ENCODE measurements at places on chromosomes 5 and 9.

DNA sequence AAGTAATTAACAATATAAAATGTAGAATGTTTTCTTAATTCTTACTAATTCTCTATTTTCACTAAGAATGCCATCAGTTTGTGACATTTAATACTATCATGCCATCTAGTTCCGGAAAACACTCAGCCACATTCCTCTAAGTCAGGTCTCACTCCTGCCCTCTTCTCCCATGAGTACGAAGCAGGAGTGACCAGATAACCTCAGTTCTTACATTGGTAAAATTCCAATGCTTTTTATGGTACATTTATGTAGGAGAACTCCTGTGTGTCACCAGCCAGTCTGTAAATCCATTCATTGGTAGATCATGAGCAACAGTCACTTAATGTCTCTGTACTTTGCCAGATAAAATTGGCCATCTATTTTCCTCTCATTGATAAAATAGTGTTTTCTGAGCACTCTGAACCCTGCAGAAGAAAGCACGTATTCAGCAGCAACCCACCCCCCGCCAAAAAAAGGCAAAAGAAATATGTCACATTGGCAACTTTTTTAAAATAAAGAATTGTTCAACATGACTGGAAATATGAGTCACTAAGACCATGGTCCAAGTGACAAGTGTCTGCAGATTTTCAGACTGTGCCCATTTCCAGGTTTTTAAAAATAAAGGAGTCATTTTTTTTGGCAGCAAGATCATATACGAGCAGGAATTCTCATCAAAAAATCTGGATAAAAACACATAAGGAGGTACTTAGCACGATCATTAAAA lies 11.8 kb downstream of the GLIS3 start:
- no peak for DNase-seq

DNA sequence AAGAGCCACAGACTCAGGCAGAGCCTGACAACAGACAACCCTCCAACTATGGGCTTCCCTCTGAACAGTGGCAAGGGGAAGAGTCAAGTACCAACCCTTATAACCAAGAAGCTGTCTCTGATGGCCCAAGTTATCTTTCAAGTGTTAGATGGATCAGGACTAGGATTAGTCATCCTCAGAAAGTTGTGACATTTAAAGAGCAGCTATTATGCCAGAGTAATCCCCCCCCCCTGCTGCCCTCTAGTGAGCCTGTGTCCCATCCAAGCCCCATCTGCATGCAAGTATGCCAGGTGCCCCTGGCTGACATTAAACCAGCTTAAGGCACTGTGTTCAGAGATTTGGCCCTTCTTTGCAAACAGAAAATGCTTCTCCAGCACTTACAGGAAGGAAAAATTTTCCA lies 16.8 kb upstream of the SPATA31D1 start:
- DNase-seq = no peak

- DNase-seq = no peak
Measured at GRCh38 chr9:38044706-38045105, 24.3 kb downstream of the SHB start.

GRCh38 chr9:135565636-135566035 lies 4.1 kb downstream of the PAEP start:
- DNase-seq = peak; percentile 15

DNA sequence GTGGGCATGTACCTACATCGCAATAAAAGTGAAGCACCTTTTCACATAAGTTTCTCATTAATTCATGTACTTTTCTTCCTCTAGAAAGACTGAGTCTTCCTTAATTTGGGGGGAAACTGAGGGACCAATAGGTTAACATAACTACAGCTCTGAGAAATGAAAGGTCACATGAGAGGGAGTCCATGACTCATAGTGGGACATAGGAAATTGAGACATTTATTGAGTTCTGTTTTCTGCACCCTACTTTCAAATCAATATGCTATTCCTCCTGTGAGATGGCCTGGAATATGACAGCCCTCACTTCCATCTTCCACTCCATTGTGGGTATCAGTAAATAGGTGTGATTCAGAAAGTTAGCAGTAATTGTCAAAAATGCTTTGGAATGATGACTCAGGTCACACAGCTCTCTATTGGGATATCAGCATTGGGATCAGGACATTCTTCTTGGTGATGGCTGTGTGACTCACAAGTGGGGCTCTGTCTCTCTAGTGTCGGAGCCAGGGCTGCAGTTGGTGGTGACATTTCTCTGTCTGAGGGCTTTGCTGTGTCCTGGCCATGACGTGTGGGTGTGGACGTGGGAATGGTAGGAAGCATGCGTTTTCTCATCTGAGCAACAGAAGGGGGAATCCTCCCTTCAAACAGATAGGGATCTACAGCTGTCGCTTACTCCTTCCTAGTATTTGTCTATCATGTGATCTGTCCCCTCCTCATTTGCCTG lies 125.0 kb downstream of the TRIO start:
- DNase-seq = no peak

DNA sequence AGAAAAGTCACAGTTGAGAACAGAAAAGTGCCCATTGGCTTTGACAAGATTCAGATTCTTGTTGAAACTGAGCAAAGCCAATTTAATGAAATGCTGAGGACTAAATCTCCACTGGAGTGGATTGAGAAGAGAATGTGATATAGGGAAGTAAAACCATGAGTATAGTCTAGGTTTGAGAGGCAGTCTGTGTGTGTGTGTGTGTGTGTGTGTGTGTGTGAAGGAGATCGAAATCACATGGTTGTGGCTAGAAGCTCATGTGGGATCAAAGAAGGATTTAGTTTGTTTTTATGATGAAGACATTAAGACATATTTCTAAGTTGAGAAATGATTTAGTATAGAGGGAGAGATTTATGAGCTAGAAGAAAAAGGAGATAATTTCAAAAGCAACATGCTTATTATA lies 275.7 kb upstream of the DAB2 start:
- DNase-seq = no peak

GRCh38 chr9:2824564-2824963 lies 19.3 kb downstream of the PUM3 start:
- no peak for DNase-seq

- DNase-seq = no peak
Measured at GRCh38 chr5:163342306-163342705, 95.1 kb upstream of the CCNG1 start.

GRCh38 chr5:81167544-81167943 lies 65.6 kb upstream of the CKMT2 start:
- no peak for DNase-seq

GRCh38 chr5:14256026-14256690 lies 113.0 kb downstream of the TRIO start:
- DNase-seq = no peak

GRCh38 chr5:89080467-89081116 lies 197.6 kb upstream of the MEF2C start:
- no peak for DNase-seq

DNA sequence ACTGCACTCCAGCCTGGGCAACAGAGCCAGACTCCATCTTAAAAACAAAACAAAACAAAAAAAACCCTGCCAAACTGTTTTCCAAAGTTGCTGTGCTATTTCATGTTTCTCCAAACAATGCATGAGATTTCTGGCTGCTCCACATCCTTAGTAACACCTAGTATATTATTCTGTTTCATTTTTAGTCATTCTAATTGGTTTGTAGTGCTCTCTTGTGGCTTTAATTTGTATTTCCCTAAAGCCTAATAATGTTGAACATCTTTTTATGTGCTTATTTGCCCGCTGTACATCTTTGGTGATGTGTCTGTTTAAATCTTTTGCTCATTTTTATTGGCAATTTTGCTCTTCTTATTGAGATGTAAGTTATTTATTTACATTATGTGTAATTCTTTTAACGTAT lies 18.4 kb upstream of the TTC1 start:
- no peak for DNase-seq

GRCh38 chr5:100796851-100797250 lies 106.2 kb downstream of the ST8SIA4 start:
- no peak for DNase-seq

GRCh38 chr5:138109463-138110265 lies 25.8 kb downstream of the WNT8A start:
- no peak for DNase-seq

DNA sequence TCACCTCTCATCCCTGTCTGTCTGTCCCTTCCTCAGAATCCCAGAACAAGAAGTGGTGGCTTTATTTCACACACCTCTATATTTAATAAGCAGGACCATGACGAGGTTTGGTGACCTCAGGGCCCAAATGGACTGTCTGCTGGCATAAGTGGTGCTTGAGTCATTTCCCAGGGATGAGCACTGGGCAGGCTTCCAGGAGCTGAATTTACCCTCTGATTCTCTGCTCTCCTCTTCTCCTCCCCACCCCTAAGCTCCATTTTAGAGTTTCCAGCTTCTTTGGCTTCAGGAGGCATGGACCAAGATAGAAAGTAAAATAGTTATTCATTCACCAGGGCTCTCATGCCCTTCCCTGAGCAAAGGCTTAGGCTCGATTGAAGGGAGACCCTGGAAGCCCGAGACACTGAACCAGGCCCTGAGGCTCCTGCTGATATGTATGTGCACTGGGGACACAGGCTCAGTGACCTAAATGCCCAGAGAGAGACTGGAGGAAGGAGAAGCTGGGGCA lies 69.1 kb downstream of the PPARGC1B start:
- DNase-seq = peak; percentile 36

DNA sequence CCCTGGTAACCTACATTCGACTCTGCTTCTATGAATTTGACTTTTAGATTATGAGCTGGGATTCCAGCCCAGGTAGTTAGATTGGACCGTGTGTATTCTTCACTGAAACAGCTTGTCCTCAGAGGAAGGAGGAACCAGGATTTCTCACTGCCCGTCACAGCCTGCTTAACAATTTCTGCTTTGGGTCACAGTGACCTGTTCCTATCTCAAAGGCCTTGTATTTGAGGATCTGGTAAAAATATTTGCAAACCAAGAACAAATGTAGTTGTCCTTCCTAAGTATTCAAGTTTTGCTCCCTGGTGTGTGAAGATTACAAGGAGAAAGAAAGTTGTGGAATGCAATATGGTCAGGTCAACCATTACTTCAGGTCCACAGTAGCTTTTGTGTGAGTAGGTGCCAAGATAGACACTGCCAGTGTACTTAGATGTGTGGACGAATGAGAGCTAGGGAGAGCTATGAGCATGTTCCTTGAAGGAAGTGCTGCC lies 55.1 kb downstream of the KIF4B start:
- DNase-seq = no peak

DNA sequence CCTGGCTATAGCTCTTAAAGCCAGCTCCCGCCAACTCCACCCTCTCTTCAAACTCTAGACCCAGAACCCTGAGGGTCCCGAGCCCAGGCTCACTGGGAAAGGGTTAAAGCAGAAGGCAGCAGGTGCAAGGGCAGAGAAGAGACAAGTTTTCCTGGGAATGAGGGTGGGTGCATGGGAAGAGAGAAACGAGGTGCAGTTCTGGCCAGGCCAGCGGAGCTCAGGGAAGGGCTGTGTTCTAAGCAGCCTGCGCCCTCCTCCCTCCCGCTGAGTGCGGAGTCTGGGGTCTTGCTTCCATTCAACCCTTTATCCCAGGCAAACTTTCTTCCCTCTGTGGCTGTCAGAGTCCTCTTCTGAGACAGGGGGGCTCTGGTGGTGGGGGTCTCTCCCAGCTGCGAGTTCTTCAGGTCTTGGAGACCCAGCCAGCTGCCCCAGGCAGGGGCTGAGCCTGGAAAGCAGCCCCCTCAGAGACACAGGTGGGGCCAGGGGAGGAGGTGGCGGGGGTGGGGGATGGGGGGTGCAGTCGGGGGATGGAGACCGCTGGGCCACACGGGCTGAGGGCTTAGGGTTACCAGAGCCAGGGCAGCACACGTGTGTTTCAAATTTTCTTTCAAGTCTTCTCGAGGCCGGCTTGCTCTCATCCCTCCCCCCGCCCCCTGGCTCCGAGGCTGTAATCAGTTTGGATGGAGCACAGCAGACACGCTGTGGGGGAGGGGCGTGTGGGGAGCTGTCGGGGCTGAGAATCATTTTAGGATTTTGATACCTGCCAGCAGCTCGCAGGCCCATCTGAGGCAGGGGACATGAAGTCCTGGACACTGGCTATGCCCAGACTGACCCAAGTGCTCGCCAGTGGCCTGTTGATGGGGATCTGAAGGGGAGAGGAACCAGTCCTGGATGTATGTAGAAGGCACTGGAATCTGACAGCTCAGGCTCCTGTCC lies 169.6 kb upstream of the SMIM23 start:
- no peak for DNase-seq

- DNase-seq = no peak
Measured at GRCh38 chr5:160171666-160172065, 52.4 kb upstream of the PWWP2A start.

- DNase-seq = no peak
Measured at GRCh38 chr5:172624996-172625964, 15.8 kb upstream of the NEURL1B start.

DNA sequence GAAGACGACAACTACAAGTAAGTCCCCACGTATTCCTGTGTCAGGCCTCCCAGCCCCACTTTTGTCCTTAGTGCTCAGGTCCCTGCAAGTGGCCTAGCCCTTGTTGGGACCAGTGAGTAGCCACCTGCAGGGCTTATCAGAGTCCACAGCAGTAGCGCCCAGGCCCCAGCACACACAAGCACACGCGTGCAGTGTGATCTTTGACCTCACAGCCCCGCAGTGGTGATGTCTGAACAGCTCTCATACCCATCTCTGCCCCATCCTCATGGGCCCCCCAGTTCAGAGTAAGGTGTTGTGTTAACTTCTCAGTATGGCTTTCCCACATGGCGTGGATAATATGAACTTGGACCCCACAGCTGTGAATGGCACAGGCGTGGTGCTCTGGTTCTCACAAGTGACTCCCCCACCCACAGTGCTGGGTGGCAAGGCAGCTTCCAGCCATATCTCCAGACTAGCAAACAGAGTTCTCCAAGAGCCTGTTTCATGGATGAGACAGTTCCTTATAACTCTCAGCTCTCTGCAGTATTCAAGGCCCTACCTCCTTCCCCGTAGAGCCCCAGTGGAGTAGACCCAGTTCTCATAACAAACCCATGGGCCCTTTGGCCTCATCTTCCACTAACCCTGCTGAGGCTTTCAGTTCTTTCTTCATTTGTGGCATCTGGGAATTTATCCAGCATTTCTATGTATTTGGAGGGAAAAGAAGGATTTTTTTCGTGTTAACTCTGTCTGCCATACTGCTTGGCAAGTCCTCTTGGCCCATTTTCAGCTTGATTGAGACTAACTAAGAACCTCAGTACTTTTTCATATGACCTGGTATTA lies 46.5 kb upstream of the ANGPTL2 start:
- no peak for DNase-seq

DNA sequence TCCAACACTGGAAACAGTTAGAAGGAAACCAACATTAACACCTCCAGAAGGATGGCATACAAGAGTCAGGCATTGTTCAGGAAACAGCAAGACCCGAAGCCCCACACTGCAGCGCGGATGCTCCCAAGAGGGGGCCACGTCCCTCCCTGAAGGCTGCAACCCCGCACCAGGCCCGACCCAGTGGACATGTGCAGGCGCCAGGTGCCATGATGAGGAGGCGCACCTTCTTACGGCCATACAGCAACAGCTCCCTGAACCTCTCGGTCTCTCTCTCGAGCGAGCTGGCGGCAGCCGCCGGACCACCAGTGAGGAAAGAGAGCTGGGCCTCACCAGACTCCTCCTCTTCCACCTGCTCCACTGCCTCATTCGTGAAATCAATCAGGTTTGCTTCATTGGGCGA lies 20.2 kb downstream of the SEC16A start:
- DNase-seq = no peak
